Right ventricle myocardium inferior (tissue), 1 donor: ENCODE measurements at places on chromosomes 1 and 21. TPM values are rescaled to one million over a fixed set of nuclear protein-coding genes. Genes with fewer than 3 reads are reported as not detected.
A peak's percentile ranks its signal among the peaks of the same experiment; 100 is the strongest.

DNA sequence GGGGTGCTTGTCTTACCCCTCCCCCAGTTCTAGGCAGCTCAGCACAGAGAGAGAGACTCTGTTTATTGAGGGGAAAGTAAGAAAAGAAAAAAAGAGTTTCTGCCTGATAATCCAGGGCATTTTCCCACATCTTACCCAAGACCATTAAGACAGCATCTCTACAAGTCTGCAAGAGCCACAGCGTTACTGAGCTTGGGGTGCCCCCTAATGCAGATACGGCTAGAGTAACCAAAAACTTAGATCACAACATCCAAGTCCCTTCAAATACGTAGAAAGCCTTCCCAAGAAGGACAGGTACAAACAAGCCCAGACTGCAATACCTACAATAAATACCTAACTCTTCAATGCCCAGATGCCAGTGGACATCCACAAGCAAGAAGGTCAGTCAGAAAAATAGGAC, 6.2 kb upstream of the TEX50 start:
- no peak for DNase-seq

- no peak for DNase-seq
Observed at GRCh38 chr1:202919615-202920014, 7.4 kb downstream of the KLHL12 start.

GRCh38 chr1:233375653-233376052, 48.1 kb downstream of the MAP3K21 start:
- DNase-seq, result no peak

SUSD4 gene
- 8.7 TPM for total RNA-seq

SLAMF7 gene
- 0.46 TPM for total RNA-seq

DNA sequence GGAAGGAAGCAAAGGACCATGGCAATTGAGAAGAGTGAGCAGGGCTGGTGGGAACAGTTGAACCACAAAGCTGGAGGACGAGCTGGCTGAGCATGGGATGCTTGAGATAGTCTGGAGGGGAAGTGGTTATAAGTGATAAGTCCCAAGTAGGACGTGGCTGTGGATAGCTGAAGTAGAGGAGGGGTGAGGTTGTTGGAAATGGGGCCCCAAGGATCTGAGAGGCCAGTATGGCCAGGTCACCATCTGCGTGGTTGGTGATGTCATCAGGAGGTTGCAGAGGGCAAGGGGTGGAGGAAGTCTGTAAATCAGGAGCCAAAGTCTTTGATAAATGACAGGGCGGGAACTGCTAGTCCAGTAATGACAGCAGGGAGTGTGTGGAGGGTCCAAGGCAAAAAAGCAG, 11.0 kb upstream of the REN start:
- DNase-seq, result peak; percentile 25

SPATA46 gene
- not detected for total RNA-seq

AGBL4 gene
- total RNA-seq, result 0.14 TPM

GRCh38 chr21:26117324-26117971, 53.1 kb downstream of the APP start:
- no peak for DNase-seq

DNA sequence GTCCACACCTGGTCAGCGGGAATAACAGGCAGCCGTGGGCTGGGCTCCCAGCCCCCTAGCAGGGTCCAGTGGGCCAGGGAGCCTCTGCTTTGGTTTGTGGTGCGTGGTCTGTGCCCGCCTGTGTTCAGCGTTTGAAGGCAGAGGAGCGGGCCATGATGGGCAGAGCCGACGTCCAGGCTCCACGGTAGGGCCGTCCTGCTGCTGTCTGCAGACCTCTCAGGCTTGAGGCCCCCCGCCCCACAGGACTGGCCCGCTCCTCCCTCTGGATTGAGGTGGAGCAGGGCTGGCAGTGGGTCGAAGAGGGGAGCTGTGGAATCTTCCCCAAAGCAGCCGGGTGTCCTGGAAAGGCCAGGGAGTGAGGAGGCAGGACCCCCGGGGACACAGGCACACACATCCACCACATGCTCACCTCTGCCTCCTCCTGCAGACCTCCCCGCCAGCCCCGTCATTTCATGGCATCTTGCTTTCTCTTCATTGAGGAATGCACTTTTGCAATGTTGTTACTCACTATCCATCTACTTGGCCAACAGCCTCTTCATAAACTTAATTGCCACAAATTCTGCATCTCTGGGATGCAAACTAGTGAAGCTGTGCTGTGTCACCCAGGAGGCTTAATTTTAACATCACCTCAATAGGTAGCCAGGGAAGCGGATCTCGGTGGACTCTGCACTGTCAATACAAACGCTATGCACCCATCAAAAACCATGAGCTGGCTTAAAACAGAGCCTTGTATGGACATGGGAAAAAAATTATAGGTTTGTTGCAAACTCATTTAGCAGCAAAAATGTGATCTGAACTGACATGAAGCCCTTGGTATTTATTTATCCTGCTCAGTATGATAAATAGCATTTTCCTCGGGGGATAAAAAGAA, 85.9 kb downstream of the PDE9A start:
- DNase-seq, result no peak
